ENCODE measurements at places on chromosomes 13 and 19.

GRCh38 chr13:107450431-107450830 lies 764.9 kb downstream of the LIG4 start:
- no peak for DNase-seq

GRCh38 chr19:16594681-16595091 lies 22.5 kb upstream of the SLC35E1 start:
- peak; percentile 50 for DNase-seq

GRCh38 chr19:45477186-45477585 lies 9.4 kb downstream of the FOSB start:
- no peak for DNase-seq

- DNase-seq = peak; percentile 62
These were observed 68.6 kb downstream of the RASA3 start for GRCh38 chr13:114063545-114064449.

GRCh38 chr19:2026770-2027169 lies 11.3 kb upstream of the BTBD2 start:
- DNase-seq = no peak

DNA sequence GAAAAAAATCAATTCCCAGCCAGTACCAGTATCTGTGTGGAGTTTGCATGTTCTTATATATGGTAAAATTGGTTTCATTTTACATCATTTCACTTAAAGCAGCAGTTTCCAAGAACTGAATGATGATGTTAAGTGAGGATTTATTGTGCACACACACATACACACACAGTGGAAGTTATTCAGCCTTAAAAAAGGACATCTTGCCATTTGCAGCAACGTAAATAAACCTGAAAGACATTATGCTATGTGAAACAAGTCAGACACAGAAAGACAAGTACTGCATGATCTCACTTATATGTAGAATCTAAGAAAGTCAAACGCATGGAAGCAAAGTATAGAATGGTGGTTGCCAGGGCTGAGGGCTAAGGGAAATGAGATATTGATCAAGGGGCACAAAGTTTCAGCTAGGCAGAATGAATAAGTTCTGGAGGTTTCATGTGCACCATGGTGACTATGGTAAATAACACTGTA lies 5.3 kb downstream of the SIGLECL1 start:
- no peak for DNase-seq

- DNase-seq = no peak
These were observed 1189.6 kb downstream of the PCDH9 start for GRCh38 chr13:66040506-66040905.

DNA sequence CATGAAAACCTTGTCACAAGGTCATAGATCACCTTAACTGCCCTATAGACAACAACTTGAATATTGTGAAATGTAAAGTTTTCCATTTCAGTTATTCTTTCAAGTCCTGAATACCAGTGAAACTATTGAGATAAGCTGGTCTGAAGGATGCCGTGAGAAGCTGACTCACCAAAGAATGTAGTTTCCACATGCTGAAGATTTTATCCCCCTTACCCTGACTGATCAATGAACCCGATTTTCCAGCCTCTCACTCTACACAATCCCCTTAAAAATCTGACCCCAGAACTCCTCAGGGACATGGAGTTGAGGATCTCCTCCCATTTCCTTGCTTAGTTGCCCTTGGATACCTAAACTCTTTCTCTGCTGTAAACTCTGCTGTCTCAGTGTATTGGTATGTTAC lies 67.5 kb downstream of the POSTN start:
- DNase-seq = no peak

GRCh38 chr13:75197803-75198202 lies 284.2 kb downstream of the TBC1D4 start:
- no peak for DNase-seq

GRCh38 chr13:114044486-114044885 lies 70.6 kb upstream of the C13orf46 start:
- peak; percentile 78 for DNase-seq

DNA sequence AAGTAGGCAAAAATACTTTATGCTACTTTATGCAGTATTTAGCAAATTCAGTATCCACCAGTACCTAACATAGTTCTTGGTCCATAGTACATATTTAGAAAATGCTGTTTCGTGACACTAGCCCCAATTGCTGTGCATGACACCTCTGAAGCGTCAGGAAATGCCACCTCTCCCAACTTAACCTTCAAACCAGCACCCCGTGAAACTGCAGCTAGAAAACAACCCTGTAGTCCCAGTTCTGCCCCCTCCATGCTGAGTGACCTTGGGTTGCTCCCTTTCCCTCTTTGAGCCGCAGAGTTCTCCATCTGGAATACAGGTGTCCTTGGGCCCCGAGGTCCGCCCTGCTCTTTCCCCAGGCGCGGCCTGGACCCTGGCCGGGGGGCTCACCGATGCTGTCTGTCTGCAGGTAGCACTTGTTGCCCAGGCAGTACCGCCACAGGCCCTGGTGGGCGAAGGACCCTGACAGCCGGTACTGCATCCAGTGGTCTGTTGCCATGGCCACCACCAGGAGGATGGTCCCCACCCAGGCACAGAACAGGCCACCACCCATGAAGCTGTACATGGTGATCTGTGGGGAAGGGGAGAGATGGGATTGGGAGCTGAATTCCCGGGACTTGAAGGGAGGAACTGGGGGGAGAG lies 773 bp downstream of the LIM2 start:
- no peak for DNase-seq

GRCh38 chr13:23996456-23996855 lies 99.2 kb upstream of the C1QTNF9B start:
- DNase-seq = no peak

GRCh38 chr19:48365602-48366001 lies 1.4 kb downstream of the SYNGR4 start:
- DNase-seq = no peak

GRCh38 chr19:55212447-55212846 lies 3.1 kb upstream of the PTPRH start:
- DNase-seq = peak; percentile 25

- no peak for DNase-seq
These were observed 238.8 kb upstream of the PCDH20 start for GRCh38 chr13:61654481-61654880.

DNA sequence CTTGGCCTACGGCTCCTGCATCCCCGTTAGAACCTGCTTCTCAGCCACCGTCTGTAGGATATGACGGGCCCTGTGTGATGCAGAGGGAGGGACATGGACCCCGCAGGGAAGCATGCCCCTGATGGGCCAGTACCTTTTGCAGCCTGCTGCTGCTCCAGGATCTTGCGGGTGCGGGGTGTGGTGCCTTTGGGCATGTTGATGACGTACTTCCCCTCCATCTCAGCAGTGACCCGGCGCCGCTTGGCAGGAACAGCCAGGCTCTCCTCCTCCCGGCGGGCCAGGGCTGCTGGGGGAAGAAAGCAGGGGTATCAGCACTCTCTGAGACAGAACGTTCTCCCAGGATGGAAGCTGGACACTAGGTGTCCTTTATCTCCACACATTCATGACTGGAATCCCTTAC lies 22.0 kb downstream of the C19orf47 start:
- DNase-seq = no peak

- DNase-seq = peak; percentile 87
These were observed 566 bp downstream of the TIMM13 start for GRCh38 chr19:2426611-2427428.

- DNase-seq = no peak
These were observed 13.7 kb downstream of the ZBTB7A start for GRCh38 chr19:4052993-4053422.

DNA sequence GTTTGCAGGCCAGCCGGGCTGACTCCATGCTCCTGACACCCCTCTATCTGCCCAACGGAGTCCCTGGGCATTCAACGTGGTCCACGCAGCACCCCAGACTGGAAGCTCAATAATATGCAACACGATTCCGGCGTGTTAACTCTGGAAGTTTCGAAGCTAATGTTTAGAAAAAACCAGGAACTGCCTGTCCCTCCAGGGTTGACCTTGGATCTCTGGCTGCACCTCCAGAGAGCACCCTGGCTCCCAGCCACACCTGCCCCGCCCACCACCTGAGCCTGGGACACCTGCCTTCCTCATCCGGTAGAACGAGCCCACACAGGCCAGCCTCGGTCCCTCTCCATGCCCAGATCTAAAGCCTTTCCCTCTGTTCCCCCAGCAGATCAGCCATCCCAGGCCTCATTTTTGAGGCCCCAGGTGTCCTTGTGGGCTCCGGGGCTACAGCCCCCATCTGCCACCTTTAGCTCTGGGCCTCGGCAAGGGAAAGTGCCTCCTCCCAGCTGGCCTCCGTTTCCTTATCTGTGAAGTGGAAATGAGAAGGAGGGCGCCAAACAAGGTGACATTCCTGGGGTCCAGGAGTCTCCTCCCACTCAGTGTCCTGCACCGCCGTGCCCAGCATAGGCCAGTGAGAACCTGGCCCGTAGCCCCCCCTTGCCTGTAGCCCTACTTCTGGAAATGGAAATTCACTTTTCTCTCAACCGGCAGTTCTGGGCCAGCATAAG lies 38.7 kb downstream of the KLF2 start:
- DNase-seq = no peak

- DNase-seq = peak; percentile 93
These were observed 50.8 kb downstream of the MBD3L2B start for GRCh38 chr19:6970443-6970842.

- DNase-seq = no peak
These were observed 2.1 kb downstream of the NECTIN2 start for GRCh38 chr19:44848036-44848811.

DNA sequence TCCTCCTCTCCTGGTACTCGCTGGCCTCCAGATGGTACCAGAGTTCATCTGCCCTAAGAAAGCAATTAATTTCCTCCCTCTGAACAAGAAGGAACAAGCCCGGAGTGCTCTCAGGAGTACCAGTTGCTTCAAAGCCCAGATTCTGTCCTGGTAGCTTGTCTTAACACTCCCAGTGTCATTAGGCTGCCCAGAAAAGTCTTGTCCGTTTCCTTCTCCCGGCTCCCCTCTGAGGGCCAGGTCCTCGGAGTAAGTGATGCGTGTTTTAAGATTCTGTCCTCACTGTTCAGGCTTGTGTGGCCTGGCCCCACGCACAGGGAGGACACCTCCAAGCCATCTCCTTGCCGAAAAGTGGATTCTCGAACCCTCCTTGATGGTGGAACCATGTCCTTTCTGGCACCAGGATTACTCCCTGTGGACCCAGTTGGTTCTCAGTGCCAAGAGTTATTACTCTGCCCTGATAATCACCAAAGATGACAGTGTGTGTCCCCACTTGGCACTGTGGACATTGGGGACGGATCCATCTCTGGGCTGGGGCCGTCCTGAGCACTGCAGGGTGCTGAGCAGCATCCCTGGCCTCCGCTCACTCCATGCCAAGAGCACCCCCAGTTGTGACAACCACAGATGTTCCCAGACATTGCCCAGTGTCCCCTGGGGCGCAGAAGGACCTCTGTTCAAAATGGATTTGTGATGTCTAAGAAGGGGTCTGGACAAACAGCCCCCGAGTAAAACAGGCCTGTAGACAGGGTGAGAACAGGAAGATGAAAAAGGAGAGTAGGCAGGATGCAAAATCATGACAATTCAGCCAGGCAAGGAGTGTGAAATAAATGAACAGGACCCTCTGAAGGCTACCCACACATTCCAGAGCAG lies 52.4 kb downstream of the RFX2 start:
- no peak for DNase-seq

DNA sequence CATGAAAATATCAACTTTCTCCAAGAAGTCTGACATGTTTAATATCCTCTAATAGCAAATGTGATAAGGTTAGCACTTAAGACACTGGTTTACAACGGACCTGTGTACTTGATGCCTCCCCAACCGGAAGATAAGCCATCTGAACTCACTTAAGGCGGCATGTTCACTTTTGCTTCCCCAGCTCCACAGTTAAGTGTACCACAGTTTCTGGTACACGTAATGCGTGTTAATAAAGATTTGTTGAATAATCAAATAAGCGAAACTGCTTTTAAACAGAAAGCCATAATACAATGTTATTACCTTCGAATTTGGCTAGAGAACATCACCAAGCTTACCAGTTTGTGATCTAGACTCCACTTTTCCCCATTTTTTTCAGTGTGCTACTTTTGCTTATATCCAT lies 1.4 kb upstream of the PAN3 start:
- DNase-seq = no peak

GRCh38 chr13:77422724-77423123 lies 95.8 kb upstream of the MYCBP2 start:
- DNase-seq = no peak

- DNase-seq = peak; percentile 73
These were observed at the start of gene ZNF45 for GRCh38 chr19:43934985-43935708. Gene ZNF45, minus strand, starts transcription at chr19:43935282. Its CDS starts 13,097 bp downstream, at chr19:43922185.

- no peak for DNase-seq
These were observed 27.6 kb downstream of the ARHGEF18 start for GRCh38 chr19:7376151-7376852.

- no peak for DNase-seq
These were observed 6.4 kb downstream of the GNA15 start for GRCh38 chr19:3142292-3142670.

DNA sequence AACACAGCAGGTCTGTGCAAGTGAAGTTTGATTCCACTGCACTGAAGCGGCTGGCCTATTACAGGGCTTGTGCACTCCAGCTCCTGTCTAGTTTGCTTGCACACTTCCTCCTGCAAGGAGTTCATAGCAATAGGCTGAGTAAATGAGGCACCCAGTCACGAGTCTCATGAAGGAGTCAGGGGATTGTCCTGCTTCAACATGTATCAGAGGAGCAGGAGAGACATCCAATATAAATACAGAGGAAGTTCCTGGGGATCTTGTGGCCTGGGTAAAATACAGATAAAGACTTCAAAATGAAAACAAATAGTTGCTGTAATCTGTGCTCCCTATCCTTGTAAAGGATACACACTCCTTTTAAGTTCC lies 259.9 kb downstream of the SLITRK1 start:
- DNase-seq = no peak

GRCh38 chr13:93316841-93317240 lies 90.2 kb downstream of the GPC6 start:
- no peak for DNase-seq

GRCh38 chr13:38538422-38538821 lies 148.5 kb upstream of the FREM2 start:
- no peak for DNase-seq

- no peak for DNase-seq
These were observed 505 bp downstream of the ZSWIM4 start for GRCh38 chr19:13795595-13796300.

- DNase-seq = no peak
These were observed 435 bp upstream of the OBI1 start for GRCh38 chr13:78659450-78659730.

GRCh38 chr19:13132471-13133180 lies 14.6 kb downstream of the NACC1 start:
- DNase-seq = no peak

- DNase-seq = no peak
These were observed 16.0 kb downstream of the LSM4 start for GRCh38 chr19:18306888-18307260.
